ENCODE measurements at places on chromosomes 12 and 14. TPM values are rescaled to one million over a fixed set of nuclear protein-coding genes. Genes with fewer than 3 reads are reported as not detected.

ABCD2 gene
- total RNA-seq: 0.39 TPM

DENND5B gene
- total RNA-seq: 18.5 TPM

DNA sequence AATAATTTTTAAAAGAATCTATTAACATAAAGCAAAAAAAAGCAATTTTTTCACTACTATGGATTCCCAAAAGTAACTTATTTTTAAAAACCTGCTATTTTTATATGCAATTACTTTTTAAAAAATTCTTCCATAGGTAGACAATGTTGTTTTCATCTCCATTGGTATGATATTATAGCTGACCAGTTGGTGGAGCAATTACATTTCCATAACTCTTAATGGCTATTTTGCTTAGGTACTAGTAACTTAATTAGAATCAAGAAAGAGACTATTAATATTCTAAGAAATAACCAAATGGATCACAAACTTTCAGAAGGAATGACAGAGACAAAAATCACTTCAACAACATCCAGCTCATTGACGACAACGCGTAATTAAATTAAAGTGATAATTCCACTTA, 64.7 kb upstream of the PTCSC3 start:
- no peak for DNase-seq

DNA sequence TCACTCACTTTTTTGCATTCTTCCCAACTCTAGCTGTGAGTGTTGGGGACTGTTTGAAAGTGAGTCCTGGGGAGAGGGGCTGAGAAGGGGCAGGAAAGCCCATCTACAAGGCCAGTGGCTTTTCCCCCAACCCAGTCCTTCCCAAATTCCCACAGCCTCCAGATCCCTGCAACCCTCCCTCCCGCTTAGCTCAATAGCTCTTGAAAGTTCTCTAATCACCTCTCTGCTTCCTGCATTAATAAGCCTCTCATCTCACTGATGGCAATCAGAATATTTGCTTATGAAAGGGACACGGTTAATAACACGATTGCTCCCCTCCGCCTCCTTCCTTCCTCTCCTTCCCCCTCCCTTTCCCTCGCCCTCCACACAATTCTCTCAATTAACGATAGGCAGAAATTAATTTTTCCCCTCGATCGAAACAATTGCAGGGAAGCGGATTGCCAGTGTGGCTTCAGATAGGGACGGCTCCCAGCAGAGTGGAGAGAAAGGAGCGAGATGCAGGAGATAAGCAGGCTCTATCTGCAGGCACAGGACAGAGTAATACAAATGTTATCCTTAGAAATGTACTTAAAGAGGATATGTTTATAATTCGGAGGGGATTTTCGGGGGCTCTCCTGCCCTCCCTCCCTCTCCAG, 15.1 kb upstream of the GPATCH2L start:
- no peak for DNase-seq

DNA sequence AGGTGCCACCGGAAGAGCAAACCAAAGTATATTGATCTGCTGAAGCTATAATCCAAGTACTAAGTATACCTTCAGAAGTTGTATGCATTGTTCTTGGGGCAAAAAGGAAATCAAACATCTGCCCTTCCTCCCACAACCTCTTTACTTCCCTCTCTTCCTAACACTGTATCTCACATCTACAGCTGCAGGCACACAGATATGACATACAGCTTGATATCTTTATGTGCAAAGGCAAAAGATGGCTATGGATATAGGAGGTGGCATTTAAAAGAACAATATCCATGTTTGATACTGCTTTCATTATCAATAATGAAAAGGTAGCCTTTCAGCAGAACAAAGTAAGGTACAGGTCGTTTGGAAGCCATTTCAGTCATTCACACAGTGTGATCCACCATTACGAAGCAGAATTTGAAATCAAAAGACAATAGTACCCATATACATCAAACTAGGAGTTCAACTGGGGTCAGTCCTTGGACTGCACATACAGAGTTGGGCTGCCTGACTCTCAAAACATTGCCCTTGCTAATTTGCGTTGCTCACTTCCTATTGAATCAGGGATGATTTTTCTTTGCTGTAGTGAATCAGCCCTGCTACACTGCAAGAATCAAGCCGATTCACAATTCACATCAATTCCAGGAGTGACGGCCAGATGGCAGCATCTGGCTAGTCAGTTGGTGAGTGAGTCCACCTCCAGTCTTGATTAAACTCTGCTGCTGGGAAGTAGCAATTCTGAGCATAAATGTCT, 8.9 kb downstream of the ANG start:
- DNase-seq: no peak

TDG gene
- 14.5 TPM for total RNA-seq

DNA sequence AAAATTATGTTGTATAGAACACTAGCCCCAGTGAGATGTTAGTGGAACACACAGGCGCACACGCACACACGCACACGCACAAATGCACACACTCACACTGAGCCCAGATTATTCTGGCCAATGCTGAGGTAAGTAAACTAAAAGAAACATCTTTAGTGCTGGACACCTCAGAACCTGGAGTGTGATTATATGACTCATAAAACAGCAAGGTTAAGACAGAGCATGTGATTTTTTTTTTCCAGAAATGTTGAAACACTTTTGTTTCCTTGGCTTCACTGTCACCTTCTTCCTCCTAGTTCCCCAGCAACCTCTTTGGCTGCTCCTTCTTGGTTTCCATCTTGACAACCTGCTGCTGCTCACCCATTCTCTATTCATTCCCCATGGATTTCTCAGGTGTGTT, 141.0 kb upstream of the ALG10B start:
- no peak for DNase-seq

TESPA1 gene
- 1.1 TPM for total RNA-seq

GRCh38 chr12:24109381-24110039, 160.0 kb upstream of the SOX5 start:
- DNase-seq: no peak

- no peak for DNase-seq
Measured at GRCh38 chr12:15520083-15520482, 197.8 kb downstream of the PTPRO start.

- no peak for DNase-seq
Measured at GRCh38 chr12:47747126-47747525, 11.6 kb downstream of the RAPGEF3 start.

C12orf42 gene
- total RNA-seq: not detected

PCED1B gene
- total RNA-seq: 1.3 TPM

CLIP1 gene
- total RNA-seq: 262 TPM

DNA sequence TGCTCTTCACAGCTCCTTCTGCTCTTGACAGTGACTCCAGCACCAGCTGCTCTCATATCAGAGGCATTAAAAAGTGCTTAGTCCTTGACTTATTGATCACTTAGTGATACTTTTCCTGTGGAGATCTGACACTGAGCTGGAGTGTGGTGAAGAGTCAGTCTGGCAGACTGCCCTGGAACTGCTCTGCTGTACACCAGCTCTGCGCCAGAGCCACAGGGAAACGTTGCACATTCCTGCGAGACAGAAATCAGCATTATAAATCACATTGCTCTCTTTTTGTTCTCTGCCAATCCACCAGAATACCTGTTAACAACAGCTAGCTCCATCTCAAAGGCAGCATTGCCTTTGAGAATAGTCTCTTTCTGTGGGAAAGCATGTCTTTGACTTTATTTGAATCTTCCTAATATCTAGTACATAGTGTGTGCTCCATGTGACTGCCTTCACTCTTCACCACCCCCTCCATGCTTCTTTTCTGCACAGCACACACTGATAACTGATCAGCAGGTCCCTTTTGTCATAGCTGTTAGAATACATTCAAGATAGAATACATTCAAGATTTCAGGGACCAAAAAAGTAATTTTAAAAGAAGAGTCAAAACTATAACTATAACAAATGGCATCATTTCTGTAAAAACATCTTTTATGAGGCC, 48.2 kb upstream of the VSX2 start:
- DNase-seq: no peak

GRCh38 chr14:67583711-67584644, 16.1 kb downstream of the PIGH start:
- no peak for DNase-seq

- no peak for DNase-seq
Measured at GRCh38 chr14:71289536-71289935, 382.3 kb downstream of the PCNX1 start.

All from esophagus muscularis mucosa (tissue), 4 donors.